ENCODE measurements at places on chromosomes 11 and 22. TPM values are rescaled to one million over a fixed set of nuclear protein-coding genes. Genes with fewer than 3 reads are reported as not detected.
A peak's percentile ranks its signal among the peaks of the same experiment; 100 is the strongest.

GRCh38 chr22:35914665-35915476 is 113.8 kb downstream of the RBFOX2 start:
- peak; percentile 88 for DNase-seq
- no peaks in the 10 kb centered on the region for H3K36me3 ChIP-seq
- no peak overlapping the region for H3K4me3 ChIP-seq
- H3K4me1 ChIP-seq: peaks cover 54% of the 10 kb centered on the region

- peak overlapping the region; percentile 24 for H3K27ac ChIP-seq
- no peaks in the 10 kb centered on the region for H3K36me3 ChIP-seq
- H3K4me3 ChIP-seq: no peak overlapping the region
- no peaks in the 10 kb centered on the region for H3K27me3 ChIP-seq
- DNase-seq: no peak
These were observed 83.8 kb upstream of the CSNK2A3 start for GRCh38 chr11:11436715-11437313.

GRCh38 chr11:67649634-67650510 is 658 bp downstream of the ACY3 start:
- no peak for DNase-seq
- peak overlapping the region; percentile 94 for H3K27ac ChIP-seq
- peaks cover 67% of the 10 kb centered on the region for H3K4me1 ChIP-seq
- H3K27me3 ChIP-seq: no peaks in the 10 kb centered on the region
- no peaks in the 10 kb centered on the region for H3K36me3 ChIP-seq

- no peak overlapping the region for H3K4me3 ChIP-seq
- peaks cover 34% of the 10 kb centered on the region for H3K4me1 ChIP-seq
- no peaks in the 10 kb centered on the region for H3K27me3 ChIP-seq
- no peaks in the 10 kb centered on the region for H3K36me3 ChIP-seq
- peak; percentile 80 for DNase-seq
- H3K27ac ChIP-seq: peak overlapping the region; percentile 31
These were observed 27.1 kb downstream of the ARAP1 start for GRCh38 chr11:72724851-72725723.

DNA sequence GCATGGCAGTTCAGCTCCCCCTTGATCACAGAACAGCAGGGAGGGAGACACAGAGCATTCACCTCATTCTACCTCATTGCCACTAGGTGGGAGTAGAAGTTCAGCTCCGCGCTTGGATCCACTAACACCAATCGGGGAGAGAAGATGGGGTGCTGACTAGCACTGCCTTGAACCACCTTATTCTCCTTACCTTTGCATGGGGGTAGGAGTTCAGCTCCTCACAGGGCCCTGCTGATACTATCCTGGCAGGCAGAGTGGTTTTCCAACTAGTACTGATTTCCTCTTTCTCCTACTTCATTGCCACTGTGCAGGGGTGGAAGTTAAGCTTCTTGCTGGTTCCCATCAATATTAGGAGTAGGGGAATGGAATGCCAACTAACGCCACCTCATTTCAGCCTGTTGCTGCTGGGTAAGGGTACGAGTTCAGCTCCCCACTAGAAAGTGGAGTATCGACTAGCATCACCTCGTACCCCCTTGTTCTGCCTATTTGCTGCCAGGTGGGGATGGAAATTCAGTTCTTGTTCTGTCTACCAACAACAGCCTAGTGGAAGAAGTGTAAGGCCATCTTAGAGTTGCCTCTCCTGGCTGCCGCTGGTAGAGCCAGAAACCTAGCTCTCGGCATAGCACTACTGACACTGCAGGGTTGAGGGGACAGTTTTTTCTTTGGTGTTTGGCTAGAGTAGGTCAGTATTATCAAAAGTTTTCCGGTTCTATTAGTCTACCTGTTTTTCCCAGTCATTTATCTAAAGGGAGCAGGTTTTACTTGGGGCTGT is 550.9 kb upstream of the CCDC90B start:
- H3K27me3 ChIP-seq: no peaks in the 10 kb centered on the region
- H3K4me3 ChIP-seq: no peak overlapping the region
- DNase-seq: peak; percentile 43
- no peak overlapping the region for H3K27ac ChIP-seq
- H3K4me1 ChIP-seq: peaks cover 6% of the 10 kb centered on the region
- H3K36me3 ChIP-seq: no peaks in the 10 kb centered on the region

- H3K4me1 ChIP-seq: peaks cover 30% of the 10 kb centered on the region
- no peaks in the 10 kb centered on the region for H3K27me3 ChIP-seq
- DNase-seq: no peak
- H3K27ac ChIP-seq: no peak overlapping the region
These were observed 22.7 kb upstream of the ACER3 start for GRCh38 chr11:76837696-76838677.

GRCh38 chr22:38412435-38413084 is 42.4 kb downstream of the KCNJ4 start:
- DNase-seq: peak; percentile 32
- H3K27me3 ChIP-seq: no peaks in the 10 kb centered on the region
- no peak overlapping the region for H3K4me3 ChIP-seq
- peaks cover 11% of the 10 kb centered on the region for H3K4me1 ChIP-seq
- no peaks in the 10 kb centered on the region for H3K36me3 ChIP-seq

- no peak overlapping the region for H3K27ac ChIP-seq
- DNase-seq: no peak
- no peak overlapping the region for H3K4me3 ChIP-seq
These were observed 73.3 kb upstream of the ALX4 start for GRCh38 chr11:44383246-44383645.

- no peak within 1 kb of the TSS for H3K27ac ChIP-seq
- no peaks in the 10 kb centered on the region for H3K27me3 ChIP-seq
- H3K4me1 ChIP-seq: peaks cover 12% of the 10 kb centered on the region
These were observed at the start of gene TIMP3 for GRCh38 chr22:32801537-32802236. Gene TIMP3, plus strand, starts transcription at chr22:32801705. Its CDS starts 297 bp downstream, at chr22:32802002.

GRCh38 chr11:62433141-62433903 is 14.5 kb downstream of the SCGB1A1 start:
- DNase-seq: no peak
- no peak overlapping the region for H3K4me3 ChIP-seq
- no peaks in the 10 kb centered on the region for H3K36me3 ChIP-seq
- H3K27ac ChIP-seq: no peak overlapping the region

DNA sequence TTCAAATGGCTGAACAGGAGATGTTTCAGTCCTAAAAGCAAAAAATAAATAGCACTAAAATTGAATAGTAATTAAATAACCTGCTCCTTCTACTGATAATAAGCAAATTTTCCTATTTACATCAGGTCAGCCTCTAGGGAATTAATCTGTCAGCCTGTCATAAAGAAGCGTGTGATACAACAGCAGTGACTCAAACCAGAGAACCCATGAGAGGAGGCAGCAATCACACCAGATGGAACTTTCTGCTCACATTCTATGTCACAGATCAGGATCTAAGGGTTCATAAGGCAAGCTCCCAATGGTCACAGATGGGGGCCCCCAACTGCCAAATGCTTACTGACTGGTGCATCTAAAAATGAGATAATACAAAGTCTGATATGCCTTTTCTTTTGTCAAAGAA is 41.1 kb downstream of the RBFOX2 start:
- no peaks in the 10 kb centered on the region for H3K36me3 ChIP-seq
- no peak overlapping the region for H3K27ac ChIP-seq
- no peaks in the 10 kb centered on the region for H3K27me3 ChIP-seq

DNA sequence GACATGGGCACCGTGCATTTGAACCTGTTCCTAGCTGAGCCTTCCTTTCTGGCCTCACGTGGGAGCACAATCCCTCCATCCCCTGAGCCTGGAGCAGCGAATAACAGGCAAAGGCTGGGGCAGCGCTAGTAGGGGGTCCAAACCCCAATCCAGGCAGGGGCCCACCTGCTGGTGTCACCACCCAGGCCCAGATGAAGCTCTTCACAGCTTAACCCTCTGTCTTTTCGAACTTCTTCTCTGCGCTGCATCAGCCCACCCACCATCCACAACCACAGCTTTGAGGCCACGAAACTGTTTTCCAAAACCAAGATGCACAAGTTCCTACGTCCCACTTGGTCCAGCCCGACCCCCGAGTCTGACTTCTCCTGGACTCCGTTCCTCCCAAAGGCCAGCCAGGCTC is 11.5 kb downstream of the KCNC1 start:
- H3K27ac ChIP-seq: no peak overlapping the region
- no peaks in the 10 kb centered on the region for H3K36me3 ChIP-seq
- no peak overlapping the region for H3K4me3 ChIP-seq
- H3K4me1 ChIP-seq: no peaks in the 10 kb centered on the region
- no peak for DNase-seq

DNA sequence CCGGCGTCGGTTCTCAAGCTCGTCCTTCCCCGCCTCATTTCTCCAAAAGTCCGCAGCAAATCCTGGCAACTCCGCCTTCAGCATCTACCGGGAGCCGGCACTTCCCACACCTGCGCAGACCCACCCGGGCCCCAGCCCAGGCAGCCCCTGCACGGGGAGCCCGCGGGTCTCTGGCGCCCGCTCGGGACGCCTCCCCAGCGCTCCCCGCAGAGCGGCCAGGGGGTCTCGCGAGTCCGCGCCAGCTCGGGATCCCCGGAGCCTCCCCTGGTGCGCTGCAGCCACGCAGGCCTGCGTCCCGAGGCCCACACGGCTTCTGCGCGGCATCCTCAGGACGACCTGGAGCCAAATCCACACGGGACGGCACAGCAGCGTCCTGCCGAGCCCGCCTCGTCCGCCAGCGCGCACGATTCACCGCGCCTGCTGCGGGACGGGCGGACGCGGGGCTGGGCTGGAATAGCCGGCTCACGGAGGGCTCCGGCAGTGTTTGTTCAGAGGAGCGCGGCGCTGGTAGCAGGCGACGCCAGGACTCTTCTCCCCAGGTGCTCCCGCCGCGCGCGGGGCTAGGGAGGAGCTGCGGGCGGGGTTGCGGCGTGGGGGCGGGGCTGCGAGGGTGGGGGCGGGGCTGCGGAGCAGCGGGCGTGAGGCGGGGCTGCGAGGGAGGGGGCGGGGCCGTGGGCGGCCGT is 816 bp upstream of the PHRF1 start:
- peaks cover 50% of the 10 kb centered on the region for H3K4me1 ChIP-seq
- H3K36me3 ChIP-seq: no peaks in the 10 kb centered on the region
- H3K27ac ChIP-seq: peak overlapping the region; percentile 69
- H3K27me3 ChIP-seq: no peaks in the 10 kb centered on the region
- DNase-seq: no peak
- H3K4me3 ChIP-seq: peak overlapping the region; percentile 23

Gene GAL3ST3
- 2.6 TPM for total RNA-seq

Gene XKR3
- not detected for total RNA-seq

Gene OSBP
- 30.3 TPM for total RNA-seq

Gene AQP11
- total RNA-seq: 1.6 TPM

Gene INS
- total RNA-seq: 16,276 TPM

Gene SBF2
- total RNA-seq: 38.9 TPM
